ENCODE measurements at places on chromosomes 11 and 22.
A peak's percentile ranks its signal among the peaks of the same experiment; 100 is the strongest.

DNA sequence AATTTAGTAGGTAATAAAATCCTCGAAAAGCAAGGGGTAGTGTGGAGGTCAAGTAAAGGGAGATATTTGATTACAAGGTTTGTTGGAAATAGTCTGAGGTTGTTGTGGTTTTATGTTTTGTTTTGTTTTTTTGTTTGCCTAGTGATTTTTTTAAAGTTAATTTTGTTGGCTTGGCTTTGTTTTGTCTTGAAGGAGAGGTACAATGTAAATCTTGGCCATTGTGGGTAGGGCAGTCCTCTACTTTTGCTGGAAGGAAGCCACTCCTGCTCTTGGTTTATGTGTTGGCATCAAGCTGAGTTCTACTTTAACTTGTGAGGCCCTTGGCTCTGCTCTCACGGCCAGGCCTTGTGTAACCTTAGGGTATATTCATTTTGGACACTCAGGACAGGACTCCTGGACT lies 3.2 kb downstream of the AMOTL1 start:
- no peak for DNase-seq

DNA sequence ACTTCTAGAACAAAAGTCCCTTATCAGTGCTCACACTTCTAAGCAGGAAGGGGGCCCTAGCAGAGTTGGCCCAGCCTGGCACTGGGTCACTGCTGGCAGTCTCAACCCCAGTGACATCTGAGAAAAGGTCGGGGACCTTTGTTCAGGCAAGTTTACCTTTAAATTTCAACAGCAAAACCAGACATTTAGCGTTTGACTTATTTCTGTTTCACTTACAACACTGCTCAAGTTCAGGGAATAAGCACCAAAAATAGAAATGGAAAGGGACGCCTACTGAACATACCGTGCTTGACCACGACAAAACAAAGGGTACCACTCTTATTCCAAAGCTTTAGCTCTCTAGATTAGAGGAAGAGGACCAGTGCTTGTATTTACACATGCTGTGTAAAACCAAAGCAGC lies 26.2 kb downstream of the PITPNB start:
- no peak for DNase-seq

GRCh38 chr11:22331771-22332170 lies 6.4 kb upstream of the SLC17A6 start:
- peak; percentile 26 for DNase-seq

- DNase-seq = no peak
Observed at GRCh38 chr11:28838741-28839140, 730.6 kb downstream of the METTL15 start.

DNA sequence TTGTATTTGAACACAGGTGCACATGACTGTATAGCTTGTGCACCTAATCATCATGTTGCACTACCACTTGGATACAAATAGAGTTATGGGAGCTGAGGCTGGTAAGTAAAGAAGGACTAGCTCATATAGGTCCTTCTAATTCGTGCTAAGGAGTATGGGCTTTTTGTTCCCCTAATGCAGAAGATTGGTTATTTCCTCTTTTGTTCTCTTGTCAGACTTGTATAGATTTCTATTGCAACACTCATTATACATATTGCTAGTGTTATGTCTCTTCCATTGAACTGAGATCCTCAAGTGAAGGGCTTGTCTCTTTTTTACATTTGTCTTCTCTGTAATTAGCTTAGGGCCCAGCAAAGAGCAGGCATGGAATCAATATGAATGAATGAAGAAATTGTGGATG lies 54.1 kb upstream of the ARHGAP20 start:
- DNase-seq = peak; percentile 47

DNA sequence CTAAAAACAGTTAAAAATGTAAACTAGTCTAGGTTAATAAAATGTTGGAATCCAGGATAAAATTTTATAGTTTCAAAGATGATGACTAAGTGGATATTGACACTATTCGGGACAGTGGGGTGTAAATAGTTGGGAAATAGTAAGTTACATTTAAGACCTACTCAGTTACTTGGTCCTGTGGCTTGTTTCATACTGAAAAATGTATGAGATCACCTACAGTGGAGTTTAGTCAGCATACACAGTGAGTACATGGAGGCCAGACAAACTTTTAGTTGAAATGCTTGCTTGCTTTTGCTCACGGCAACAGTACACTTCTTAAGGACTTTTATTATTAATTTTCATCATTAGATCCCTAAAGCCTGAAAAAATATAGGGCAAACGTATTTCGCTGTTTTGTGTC lies 16.1 kb downstream of the TRIM22 start:
- DNase-seq = no peak

DNA sequence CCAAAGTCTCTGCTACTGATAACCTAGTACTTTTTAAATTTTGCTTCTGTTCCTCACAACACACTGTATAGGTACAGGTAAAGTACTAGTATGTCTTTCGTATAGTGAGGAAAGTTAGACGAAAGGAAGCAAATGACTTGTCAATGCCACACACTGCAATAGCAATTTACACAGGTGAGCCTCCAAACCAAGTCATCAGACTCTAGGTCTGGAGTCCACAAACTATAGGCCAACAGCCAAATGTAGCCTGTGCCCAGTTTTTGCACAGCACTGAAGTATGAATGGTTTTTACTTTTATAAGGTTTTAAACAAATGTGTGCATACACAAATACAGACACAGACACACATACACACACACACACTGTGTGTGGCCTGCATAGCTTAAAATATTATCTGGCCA lies 28.1 kb downstream of the ALG8 start:
- DNase-seq = no peak

DNA sequence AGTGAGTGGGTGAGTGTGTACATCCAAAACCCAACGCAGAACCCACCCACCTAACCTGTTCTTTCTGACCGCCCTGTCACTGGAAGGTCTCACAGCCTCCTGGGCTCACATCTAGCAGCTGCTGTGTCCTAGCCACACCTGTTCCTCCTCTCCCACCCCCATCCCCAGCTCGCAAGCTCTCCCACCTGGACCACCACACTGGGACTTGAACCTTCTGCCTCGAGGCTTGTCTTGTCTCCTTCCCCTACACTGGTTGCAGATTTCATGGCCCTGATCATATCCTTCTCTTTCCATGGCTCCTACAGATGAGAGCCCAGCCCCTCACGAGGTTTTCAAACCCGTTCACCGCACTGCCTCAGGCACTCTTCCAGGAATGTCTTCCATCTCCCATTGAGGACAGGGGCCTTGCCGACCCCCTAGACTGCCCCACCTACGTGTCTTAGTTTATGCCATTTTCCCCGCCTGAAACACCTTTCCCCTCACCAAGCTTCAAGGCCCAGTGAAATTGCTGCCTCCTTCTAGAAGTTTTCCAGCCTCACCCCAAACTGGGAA lies 6.7 kb downstream of the IFITM10 start:
- DNase-seq = no peak

DNA sequence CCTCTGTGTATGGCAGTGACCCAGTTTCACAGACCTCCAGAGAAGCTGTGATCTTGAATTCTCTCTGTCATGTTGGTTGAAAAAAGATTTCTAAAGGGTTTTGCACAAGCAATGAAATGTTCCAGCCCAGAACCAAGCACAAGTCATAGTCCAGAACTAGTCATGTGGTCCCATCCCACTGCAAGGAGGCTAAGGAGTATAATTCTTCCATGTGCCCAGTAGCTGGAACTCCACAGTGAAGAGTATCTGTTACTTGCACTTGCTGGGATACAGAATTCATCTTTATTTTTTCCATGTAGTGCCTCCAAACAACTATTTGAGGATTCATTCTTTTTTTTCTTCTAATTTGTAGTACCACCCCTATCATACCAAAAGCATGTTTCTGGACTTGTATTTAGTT lies 9.9 kb upstream of the MMP8 start:
- no peak for DNase-seq

GRCh38 chr11:134676516-134677287 lies 264.7 kb upstream of the B3GAT1 start:
- no peak for DNase-seq

GRCh38 chr11:121717296-121717695 lies 264.5 kb upstream of the SORL1-AS1 start:
- no peak for DNase-seq

DNA sequence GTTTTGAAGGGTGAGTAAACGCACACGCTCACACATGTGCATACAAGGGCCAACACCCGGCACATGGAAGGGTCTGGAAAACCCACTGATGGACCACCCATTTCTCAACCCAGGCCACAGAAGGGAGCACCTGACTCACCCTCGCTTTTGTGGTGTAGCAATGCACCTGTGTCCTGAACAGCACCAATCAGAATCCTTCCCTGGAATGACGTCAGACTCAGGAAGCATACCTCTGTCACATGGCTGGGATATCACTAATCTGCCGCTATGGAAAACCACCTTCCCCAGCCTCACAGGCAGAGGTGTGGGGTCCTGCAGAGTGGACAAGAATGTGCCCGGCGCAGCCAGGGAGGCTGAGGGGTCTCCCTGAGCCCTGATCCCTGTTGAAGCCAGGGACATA lies 9.0 kb upstream of the OSM start:
- no peak for DNase-seq

- no peak for DNase-seq
Observed at GRCh38 chr11:118910309-118911112, 15.2 kb downstream of the BCL9L start.

All from Kasumi-1 (cell line).